Midbrain (tissue), 1 donor: ENCODE measurements at places on chromosomes 2 and 18.

GRCh38 chr2:186841940-186842339 is 7.0 kb downstream of the ZSWIM2 start:
- DNase-seq: no peak

DNA sequence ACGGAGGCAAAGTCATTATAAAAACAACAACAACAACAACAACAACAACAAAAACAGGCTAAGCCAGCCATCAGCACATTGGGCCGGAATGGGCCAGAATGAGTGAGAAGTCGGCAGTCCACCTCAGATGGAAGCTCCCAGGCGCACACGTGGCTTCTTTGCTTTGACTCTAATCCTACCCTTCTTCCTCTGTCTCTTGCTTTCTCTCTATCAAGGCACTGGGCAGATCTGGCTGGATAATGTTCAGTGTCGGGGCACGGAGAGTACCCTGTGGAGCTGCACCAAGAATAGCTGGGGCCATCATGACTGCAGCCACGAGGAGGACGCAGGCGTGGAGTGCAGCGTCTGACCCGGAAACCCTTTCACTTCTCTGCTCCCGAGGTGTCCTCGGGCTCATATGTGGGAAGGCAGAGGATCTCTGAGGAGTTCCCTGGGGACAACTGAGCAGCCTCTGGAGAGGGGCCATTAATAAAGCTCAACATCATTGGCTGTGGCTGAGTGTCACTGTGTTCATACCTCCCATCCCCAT is 52.2 kb downstream of the MARCO start:
- DNase-seq: no peak

DNA sequence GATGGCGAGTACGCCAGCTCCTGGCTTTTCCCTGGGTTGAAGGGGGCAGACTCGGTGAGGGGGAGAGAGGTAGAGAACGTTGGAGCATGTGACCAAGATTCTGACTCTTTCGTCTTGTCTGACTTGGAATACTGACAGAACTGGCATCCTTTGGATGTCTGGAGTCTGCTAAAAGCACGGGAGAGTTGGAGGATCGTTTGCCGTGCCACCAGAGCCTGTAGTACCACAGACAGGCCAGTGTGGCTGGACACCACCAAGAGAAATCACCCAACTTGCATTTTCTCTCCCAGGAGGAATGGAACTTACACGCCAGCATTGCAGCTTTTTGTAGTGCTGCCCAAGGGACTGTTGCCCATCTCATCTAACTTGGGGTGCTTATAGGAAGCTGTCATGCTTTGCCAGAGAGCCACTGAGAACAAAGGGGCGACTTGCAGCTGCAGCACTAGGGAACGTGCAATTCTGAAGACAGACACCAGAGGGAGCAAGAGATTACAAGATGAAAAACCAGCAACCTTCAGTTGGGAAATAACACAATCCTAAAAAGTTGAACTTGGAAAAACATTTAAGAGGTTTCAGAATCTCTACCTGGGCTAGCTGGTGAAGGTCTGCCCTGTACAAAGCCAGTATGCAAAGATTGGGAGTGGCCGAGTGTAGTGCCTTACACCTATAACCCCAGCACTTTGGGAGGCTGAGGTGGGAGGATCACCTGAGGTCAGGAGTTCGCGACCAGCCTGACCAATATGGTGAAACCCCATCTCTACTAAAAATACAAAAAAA is 24.1 kb downstream of the PSMG2 start:
- DNase-seq: peak; percentile 87

DNA sequence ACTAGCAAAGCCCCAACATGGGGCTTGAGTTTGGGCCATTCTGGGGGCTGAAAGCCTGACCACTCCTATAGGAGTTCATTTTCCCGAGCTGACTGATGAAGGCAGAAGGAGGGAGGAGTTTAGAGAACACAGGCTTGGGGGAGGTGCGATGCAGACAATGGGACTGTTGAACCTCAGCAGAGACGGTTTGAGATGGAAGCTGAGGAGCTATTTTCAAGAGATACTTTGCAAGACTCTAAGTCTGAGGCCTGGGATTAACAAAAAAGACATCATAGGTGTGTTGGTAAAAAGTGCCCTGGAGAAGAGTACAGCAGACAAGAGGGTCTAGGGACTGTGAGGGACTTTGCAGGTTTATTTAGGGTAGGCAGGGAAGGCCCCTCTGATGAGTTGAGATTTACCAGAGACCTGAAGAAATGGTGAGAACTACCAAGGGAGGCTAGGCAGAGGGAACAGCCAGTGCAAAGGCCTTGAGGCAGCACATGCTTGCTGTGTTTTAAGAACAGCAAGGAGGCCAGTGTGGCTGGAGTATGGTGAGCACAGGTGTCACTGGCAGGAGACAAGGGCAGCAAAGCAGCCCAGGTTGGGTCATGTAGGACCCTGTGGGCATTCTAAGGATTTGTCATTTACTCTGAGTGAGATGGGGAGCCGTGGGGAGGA is 31.6 kb downstream of the PCBP1 start:
- peak; percentile 77 for DNase-seq

DNA sequence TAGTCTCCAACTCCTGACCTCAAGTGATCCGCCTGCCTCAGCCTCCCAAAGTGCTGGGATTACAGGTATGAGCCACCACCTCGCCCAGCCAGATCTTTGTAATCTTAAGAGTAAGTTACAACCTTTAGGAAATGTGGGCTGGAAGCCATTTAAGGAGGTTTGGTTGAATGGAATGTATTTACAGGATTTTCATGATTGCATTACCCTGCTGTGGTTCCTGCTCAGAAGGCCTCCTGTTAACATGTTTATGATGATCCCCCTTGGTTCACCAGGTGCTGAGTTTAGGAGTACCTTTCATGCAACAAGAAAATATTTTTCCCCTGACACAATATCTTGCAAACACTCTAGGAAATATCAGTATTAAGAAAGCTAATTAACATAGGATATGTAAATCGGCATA is 187.4 kb upstream of the SH3BP4 start:
- no peak for DNase-seq

GRCh38 chr2:31413862-31414550 is 536 bp downstream of the XDH start:
- no peak for DNase-seq

- no peak for DNase-seq
Measured at GRCh38 chr2:218180467-218181114, 13.8 kb upstream of the CXCR1 start.

DNA sequence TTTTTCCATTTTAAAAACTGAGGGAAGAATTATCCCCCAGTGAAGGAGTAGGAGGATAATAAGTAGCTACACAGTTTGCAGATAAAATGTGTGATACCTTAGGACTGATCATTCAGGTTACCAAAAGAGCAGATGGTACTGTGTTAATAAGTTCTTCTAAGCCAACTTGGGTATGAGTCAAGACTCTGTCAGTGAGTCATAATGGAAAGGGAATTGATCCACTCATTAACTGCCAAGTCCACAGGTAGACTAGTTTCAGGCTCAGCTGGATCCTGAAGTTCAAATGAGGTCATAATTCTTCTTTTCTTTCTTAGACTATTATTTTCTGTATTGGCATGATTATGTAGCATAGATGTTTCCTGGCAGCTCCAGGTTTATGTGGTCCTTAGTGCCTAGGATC is 142.4 kb upstream of the ALPP start:
- no peak for DNase-seq

GRCh38 chr2:159419403-159419802 is 132.9 kb upstream of the WDSUB1 start:
- no peak for DNase-seq

DNA sequence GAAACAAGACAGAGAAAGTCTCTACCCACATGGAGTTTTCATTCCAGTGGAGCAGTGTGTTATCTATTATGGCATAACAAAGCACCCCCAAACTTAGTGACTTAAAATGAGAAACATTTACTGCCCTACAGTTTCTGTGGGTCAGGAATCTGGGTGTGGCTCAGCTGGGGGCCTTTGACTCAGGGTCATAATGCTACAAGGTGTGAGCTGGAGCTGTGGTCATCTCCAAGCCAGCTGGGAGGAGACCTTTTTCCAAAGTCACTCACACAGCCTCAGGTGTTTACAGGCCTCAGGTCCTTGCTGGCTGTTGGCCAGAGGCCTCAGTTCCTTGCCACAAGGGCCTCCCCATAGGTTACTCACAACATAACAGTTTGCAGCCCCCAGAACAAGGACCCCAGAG is 169.2 kb downstream of the ETAA1 start:
- no peak for DNase-seq

DNA sequence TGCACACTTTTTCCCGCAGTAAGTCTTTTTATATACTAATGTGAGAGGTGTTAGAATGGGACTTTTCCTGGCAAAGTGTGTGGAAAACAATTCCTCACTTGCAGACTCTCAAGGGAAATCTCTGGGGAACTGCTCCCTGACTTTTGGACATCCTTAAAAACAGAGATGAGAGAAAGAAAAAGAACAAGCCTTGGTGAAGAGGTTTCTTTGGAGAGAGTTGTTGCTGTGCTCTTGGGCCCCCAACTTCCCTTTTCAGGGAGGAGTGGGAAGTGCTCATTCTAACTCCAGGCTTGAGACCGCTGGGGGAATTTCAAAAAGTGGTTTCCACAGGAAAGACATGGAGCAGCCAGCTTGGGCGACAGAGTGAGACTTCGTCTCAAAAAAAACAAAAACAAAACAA is 142.6 kb upstream of the SPRED2 start:
- DNase-seq: no peak

DNA sequence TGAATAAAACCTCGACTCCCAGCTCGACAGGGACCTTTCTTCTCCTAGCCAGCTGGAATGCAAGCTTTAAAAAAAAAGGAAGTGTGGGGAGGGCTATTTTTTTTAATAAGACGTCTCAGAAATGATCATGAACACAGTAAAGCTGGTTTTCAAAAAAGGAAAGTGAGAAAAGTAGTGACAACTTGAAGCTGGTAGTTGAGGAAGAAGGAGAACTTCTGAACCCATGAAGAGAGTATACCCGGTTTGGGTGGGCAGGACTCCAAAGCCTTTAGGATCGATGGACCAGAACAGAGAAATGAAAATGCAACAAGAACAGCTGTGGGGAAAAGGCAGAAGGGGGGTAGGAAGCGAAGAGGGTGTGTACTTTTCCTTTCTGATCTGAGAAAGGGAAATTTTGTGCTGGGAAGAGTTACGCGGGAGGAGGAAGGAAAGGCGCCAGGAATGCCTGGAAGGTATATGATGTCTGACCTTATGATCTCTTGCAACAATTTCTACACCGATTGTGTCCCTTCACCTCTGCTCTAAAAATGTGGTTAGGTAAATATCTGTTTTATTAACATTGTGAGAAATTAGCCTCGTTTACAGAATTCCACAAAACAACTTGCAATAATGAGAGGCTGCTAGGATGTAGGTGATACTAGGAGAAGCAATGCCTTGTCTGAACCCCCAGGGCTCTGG is 22.6 kb upstream of the CYP1B1 start:
- DNase-seq: no peak

DNA sequence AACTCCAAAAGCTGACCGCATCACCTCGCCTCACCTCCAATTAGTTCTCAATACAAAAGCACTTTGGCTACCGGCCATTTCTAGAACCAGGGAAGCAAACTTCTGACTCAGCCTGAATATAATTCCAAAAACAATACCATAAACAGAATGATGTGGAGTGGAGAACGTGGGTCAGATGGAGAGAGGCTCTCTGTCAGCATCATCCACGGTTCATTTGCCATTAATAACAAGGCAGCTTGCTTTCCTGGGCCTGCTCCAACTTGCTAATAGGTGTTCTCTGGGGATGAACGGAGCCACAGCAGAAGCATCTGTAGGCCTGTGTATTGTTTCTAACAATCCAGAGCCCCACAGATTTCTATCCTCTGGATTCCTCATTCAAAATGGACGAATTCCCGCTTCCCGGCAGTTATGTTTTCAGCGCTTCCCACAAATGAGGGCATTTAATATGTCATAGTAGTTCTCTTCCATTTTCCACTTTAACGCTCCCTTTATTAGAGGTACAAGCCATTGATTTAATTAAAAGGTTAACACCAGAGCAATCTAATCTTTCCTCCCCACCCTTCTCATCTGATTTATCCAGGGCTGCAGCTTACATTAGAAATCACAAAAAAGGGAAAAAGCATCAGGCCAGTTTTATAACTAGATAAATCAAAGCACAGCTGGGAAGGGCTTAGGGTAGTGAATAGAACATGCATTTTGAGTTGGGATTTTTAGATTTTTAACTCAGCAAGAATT is 23.2 kb upstream of the CNTNAP5 start:
- DNase-seq: no peak

DNA sequence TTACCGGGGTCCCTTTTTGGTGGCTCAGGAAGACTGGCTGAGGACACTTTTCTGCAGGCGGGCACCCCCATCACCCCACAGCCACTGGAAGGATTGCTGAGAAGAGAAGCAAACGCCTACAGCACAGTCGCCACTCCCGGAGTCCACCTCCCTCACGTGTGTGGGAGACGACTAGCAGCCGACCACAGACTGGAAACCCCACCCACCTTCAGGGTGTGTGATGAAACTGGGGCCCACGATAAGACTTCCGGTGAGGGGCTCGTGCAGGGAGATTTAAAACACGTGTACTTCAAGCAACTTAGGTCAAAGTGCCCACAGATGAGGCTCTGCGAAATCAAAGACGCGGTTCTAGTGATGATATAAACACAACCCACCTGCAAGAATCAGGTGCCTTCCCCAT is 26.3 kb downstream of the MBP start:
- no peak for DNase-seq

DNA sequence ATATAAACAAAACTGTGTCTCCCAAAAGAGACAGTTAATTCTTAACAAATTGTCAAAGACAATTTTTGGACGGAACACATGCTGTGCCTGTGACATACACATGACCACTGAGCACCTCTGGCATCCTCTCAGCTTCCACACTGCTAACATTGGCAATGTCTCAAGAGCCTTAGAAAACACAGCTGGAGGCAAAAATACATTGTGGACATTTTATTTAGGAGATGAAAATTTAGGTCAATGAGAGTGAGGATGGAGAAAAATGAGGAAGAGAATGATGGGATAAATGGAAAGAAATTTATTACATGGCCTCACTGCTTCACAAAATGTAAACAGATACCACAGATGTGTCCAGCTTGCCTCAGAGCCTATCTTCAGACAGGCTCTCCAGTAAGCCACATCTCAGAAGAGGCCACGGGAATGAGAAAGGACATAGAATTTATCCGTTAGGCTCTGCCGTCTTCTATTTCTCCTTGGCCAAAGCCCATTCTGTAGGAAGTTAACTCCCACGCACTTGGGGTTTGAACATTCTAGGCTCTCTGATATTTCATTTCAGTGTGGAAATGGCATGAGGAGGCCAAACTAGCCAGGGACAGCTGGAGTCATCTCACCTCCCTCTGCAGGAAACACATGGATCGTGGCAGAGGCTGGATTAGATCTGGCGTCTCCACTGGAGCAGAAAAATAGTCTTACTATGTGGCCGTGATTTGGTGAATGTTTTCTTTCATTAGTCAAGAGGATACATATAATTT is 519.4 kb upstream of the DSEL start:
- no peak for DNase-seq
